Hepatocyte (in vitro differentiated cells): ENCODE measurements at places on chromosomes 3 and 15. TPM values are rescaled to one million over a fixed set of nuclear protein-coding genes. Genes with fewer than 3 reads are reported as not detected.

DNA sequence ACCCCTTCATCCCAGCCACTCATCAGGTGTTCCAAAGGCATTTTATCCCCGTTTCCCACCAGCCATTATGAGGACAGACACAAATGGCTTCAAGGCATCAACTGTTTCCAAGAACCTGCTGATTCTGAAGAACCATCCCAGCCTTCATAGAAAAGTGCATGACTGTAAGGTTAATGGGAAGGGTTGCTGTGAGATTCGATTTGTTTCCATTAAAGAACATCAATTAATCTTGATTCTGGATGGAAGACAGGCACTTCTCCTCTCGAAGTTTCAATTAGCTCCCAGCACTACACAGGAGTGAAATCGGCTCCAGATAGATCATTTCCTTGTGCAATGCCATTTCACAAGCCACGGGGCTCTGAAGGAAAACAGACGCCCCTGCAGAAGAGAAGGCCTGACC is 25.8 kb downstream of the SRGAP3 start:
- H3K36me3 ChIP-seq: no peaks in the 10 kb centered on the region
- H3K4me1 ChIP-seq: peaks cover 9% of the 10 kb centered on the region
- H3K4me3 ChIP-seq: no peak overlapping the region
- no peak overlapping the region for H3K27ac ChIP-seq
- no peaks in the 10 kb centered on the region for H3K27me3 ChIP-seq

DNA sequence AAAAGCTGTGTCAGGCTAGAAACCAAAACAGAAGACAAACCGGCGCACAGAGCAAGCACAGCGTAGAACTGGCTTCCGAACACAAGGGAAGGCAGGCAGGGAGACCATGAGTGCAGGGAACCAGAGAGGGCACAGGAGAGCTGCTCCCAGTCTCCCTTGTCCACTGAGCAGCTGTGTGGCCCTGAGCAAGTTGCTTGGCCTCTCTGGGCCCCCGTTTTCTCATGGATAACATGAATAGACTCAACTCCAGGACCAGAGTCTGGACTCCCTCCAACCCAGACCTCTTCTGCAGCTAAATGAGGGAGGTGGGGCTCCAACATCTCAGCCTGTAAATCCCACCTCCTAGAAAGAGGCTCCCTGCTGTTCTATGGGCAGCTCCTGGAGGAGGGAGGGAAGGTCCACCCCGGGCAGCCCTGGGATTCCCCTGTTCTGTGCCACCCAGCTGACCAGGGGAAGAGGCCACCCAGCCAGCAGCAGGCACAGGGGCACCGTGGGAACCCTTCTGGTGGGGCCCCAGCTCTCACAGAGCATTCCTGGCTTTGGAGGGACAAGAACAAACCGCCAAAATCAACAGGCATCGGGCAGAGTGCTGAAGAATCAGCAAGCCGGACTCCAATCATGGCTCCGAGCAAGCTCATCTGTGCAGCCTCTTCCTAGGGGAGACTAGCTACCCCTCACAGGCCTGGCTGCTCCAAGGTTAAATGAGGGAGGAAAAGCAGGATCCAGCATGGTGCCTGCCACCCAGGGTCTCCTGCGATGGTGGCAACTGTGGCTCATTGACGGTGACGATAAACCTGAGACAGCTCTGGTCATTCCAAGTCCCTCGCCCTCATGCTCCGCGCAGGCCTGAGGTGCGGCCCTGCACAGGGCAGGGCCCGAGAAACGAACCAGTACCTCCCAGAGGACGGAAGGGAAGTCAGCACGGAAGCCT is 15.1 kb downstream of the XXYLT1 start:
- H3K4me1 ChIP-seq: peaks cover 24% of the 10 kb centered on the region
- no peaks in the 10 kb centered on the region for H3K27me3 ChIP-seq
- H3K36me3 ChIP-seq: no peaks in the 10 kb centered on the region
- DNase-seq: no peak

GRCh38 chr3:103136621-103137020 is 701.8 kb downstream of the ZPLD1 start:
- H3K27me3 ChIP-seq: no peaks in the 10 kb centered on the region
- no peak overlapping the region for H3K27ac ChIP-seq
- H3K4me3 ChIP-seq: no peak overlapping the region
- no peak for DNase-seq
- H3K36me3 ChIP-seq: no peaks in the 10 kb centered on the region

Gene PLXND1
- total RNA-seq: 22.0 and 45.3 TPM in 2 replicates

DNA sequence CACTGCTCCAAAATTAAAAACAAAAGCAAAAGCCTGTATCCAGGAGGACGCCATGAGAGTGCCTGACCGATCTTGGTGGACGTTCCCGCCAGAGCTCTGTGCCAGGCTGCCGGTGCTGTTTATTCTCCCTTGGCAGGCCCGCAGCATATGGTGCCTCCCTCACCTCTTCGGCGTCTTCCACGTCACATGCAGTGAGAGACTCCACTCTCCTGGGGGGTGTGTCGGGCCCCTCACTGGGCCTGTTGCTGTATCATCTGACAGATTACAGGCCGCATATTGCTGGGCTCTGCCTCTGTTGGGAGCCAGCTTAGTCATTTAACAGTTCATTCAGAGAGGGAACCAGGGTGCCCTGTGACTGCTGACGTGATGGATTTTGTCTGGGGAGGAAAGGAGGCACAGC is 86.4 kb upstream of the ARRDC4 start:
- H3K27ac ChIP-seq: no peak overlapping the region
- H3K36me3 ChIP-seq: no peaks in the 10 kb centered on the region
- no peak for DNase-seq
- no peaks in the 10 kb centered on the region for H3K27me3 ChIP-seq

DNA sequence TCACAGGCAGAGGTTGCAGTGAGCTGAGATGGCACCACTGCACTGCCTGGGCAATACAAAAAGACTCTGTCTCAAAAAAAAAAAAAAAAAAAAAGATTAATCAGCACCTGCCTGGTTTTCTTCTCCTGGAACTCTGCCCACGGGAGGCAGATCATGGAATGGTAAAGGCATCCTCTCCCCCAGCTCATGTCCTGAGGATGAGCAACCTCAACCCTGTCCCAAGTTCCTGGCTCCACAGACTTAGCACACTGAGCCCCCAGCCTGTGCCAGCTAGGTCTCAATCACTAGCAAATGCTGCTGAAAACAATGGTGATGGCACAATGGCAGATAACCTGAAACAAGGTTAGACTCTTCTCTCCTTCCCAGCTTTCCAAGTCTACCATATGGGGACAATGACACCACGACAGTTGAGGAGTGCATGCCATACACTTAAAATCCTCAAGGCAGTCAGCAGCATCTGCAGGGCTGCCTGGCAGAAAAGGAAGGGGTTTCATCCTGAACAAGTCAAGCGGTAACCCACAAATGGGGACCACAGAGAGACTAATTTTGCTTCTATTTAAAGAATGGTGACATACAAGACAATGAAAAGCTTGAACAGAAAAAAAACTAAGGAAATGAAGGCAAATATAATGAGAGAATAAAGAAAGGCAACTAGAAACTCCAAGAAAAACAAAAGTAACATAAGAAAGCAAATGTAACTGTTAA is 4.8 kb downstream of the CLN6 start:
- no peak overlapping the region for H3K27ac ChIP-seq
- H3K4me1 ChIP-seq: peaks cover 13% of the 10 kb centered on the region
- no peaks in the 10 kb centered on the region for H3K36me3 ChIP-seq
- H3K4me3 ChIP-seq: no peak overlapping the region

- DNase-seq: no peak
- no peaks in the 10 kb centered on the region for H3K36me3 ChIP-seq
- H3K27ac ChIP-seq: no peak overlapping the region
- H3K27me3 ChIP-seq: no peaks in the 10 kb centered on the region
- H3K4me3 ChIP-seq: no peak overlapping the region
Measured at GRCh38 chr15:31387479-31388118, 61.0 kb downstream of the KLF13 start.

DNA sequence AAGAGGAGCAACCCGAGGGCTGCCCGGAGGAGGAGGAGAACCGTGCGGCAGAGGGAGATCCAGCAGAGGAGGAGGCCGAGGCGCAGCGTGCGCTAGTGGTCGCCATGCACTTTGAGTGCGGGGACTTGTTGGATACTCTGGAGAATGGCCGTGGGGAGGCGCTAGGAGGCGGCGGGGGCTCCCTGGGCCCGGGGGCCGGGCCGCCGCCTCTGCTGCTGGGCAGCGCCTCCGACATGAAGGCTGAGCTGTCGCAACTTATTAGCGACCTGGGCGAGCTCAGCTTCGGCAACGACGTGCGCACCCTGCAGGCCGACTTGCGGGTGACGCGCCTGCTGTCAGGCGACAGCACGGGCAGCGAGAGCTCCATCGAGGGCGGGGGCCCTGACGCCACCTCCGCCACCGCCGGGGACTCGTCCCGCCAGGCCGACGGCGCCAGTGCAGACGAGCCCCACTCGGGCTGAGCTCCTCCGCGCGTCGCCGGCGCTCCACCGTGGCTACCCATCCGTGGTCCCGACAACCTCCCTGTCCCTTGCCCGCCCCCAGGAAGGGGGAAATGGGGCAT is 2.0 kb downstream of the FAM43A start:
- peaks cover 48% of the 10 kb centered on the region for H3K4me1 ChIP-seq
- H3K27me3 ChIP-seq: peaks cover 12% of the 10 kb centered on the region
- no peaks in the 10 kb centered on the region for H3K36me3 ChIP-seq
- peak; percentile 87 for DNase-seq
- H3K4me3 ChIP-seq: peak overlapping the region; percentile 67
- peak overlapping the region; percentile 83 for H3K27ac ChIP-seq

Gene RHOV
- total RNA-seq: 1.2 and 1.7 TPM in 2 replicates

Gene CAPN3
- total RNA-seq: 15.6 and 21.1 TPM in 2 replicates

DNA sequence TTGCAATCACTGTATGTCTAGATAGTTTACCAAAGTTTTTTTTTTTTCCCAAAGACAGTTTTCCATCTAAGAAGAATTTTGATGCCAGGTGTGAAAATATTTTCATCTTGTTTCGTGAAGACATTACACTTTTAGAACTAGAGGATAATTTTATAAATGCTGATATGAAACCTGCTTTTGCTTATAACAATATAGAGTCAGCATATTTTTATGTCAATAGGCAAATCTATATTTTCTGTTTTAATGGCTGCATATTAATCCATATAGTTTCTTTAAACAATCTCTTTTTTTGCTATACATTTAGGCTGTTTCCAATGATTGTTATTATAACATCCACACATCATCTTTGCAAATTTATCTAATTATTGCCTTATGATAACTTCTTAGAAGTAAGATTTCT is 12.6 kb upstream of the INSYN1 start:
- H3K27me3 ChIP-seq: peaks cover 11% of the 10 kb centered on the region
- H3K4me3 ChIP-seq: no peak overlapping the region
- no peaks in the 10 kb centered on the region for H3K36me3 ChIP-seq

DNA sequence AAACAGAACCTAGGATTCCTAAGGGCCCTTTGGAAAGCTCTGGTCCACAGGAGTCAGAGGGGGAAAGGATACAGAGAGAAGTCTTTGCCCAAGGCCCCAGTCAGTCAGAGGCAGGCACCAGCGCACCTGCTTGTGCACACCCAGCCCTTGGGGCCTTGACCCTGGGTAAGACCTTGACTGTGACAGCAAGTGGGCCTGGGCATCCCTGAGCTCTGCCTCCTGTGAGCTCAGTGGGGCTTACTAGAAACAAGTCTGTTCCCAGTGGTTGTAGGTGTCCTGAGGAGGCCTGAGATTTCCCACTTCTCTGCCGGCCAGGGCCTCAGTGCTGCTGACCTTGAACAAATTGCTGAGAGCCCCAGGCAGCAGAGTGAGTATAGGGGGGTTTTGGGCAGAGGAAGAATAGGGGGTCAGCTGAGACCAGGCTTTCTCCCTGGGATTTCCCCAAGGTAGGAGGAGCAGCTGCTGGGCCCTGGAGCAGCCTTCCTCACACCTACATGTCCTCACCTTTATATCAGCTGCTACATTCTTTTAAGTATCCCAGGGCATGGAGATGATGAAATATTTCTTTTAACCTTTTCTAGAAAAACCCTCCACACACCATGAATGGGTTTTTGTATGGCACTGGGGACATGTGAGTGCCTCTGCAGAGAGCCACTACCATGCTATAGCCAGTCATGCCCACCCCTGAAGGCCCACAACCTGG is 9.7 kb upstream of the DAG1 start:
- peak overlapping the region; percentile 88 for H3K27ac ChIP-seq
- DNase-seq: no peak
- H3K27me3 ChIP-seq: no peaks in the 10 kb centered on the region
- H3K4me1 ChIP-seq: peaks cover 36% of the 10 kb centered on the region

DNA sequence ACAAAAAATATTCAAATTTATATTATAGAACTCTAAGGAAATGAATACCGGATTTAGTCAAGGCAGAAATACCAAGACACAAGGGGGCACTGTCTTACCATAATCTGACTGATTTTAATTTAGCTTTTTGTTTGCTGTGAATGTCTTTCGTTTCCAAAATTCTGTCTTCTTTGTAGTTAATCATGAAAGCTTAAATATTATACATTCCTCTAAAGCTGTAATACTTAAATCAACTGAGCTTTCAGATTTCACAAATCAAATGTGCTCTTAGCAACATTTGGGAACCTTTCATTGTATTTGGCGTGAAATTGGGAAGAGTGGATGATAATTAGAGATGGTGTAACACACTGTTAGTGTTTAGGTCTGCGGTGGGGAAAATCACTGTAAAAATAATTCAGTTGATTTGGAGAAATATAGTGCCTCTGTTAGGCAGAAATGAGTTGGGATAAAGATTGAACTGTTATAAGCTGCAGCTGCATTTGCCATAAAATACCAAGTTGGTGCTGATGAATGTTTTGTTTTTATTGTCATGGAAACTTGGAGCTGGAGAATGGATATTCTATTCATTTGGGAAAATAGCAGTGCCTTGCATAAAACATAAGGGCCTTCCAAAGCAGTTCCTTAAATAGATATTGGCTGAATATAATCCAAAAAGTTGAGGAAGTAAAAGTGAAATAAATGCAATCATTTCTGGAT is 228.2 kb downstream of the TCF12 start:
- no peaks in the 10 kb centered on the region for H3K36me3 ChIP-seq
- peaks cover 6% of the 10 kb centered on the region for H3K4me1 ChIP-seq
- H3K27ac ChIP-seq: no peak overlapping the region
- no peaks in the 10 kb centered on the region for H3K27me3 ChIP-seq
- H3K4me3 ChIP-seq: no peak overlapping the region

GRCh38 chr3:141274411-141275031 is 42.9 kb downstream of the PXYLP1 start:
- peak overlapping the region; percentile 0 for H3K27ac ChIP-seq
- DNase-seq: no peak

DNA sequence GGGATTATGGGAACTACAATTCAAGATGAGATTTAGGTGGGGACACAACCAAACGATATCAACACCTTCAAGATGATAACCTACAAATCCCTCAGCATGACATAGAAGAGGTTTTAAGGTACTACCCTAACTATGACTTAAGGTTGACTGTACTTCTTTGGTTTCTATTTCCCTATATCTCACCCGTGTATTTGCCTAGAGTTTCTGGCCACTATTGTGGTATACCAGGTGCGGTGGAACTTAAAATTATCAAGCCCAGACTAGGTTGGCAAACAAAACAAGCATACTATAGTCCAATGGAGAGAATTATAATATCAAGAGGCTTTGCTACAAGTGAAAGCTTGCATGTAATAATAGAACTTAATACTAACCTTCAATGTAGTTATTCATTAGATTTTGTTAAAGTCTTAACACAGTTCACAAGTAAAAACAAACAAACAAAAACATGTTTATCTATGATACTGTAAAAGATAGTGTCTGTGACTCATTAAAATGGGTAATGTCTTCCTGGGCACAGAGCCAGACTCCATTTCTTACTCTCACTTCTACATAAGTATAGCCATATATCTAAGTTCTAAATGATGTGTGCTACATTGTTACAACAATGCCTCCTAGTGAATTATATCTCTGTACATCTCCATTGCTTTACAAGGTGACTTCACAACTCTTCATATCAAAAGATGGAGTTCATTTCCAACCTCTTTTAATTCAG is 479.1 kb downstream of the ZBBX start:
- no peak for DNase-seq
- H3K36me3 ChIP-seq: no peaks in the 10 kb centered on the region
- no peaks in the 10 kb centered on the region for H3K4me1 ChIP-seq
- no peak overlapping the region for H3K27ac ChIP-seq
